Stomach (tissue), 19 donors: ENCODE measurements at places on chromosomes 4 and X. TPM values are rescaled to one million over a fixed set of nuclear protein-coding genes. Genes with fewer than 3 reads are reported as not detected.

Gene ACOT9
- 62.6 TPM for total RNA-seq

DNA sequence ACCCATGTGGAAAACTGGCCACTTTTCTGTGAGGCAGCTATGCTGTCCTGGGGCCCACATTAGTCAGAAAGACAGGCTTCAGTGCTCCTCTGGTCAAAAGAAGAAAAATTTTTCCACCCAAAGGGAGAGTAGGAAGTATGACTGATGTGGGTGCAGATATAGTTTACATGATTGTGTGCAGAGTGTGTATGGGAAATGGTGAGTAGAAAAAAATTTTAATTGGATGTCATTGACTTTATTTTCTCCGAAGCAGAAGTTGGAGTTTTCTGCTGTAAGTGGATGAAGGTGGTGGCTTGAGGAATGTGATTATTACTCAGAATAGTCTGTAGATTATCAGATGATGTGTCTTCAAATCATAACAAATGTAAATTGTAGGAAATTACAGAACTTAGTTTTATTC, 241.5 kb upstream of the IGFBP7 start:
- no peak overlapping the region for H3K27ac ChIP-seq
- no peak overlapping the region for H3K4me3 ChIP-seq
- no peak for DNase-seq

Gene TMEM154
- total RNA-seq: 1.4 TPM

- H3K4me1 ChIP-seq: peaks cover 21% of the 10 kb centered on the region
- peaks cover 4% of the 10 kb centered on the region for H3K36me3 ChIP-seq
- no peak overlapping the region for H3K4me3 ChIP-seq
- H3K27ac ChIP-seq: no peak overlapping the region
- peak; percentile 78 for DNase-seq
These were observed 31.5 kb downstream of the PRPS1 start for GRCh38 chrX:107659768-107660167.

DNA sequence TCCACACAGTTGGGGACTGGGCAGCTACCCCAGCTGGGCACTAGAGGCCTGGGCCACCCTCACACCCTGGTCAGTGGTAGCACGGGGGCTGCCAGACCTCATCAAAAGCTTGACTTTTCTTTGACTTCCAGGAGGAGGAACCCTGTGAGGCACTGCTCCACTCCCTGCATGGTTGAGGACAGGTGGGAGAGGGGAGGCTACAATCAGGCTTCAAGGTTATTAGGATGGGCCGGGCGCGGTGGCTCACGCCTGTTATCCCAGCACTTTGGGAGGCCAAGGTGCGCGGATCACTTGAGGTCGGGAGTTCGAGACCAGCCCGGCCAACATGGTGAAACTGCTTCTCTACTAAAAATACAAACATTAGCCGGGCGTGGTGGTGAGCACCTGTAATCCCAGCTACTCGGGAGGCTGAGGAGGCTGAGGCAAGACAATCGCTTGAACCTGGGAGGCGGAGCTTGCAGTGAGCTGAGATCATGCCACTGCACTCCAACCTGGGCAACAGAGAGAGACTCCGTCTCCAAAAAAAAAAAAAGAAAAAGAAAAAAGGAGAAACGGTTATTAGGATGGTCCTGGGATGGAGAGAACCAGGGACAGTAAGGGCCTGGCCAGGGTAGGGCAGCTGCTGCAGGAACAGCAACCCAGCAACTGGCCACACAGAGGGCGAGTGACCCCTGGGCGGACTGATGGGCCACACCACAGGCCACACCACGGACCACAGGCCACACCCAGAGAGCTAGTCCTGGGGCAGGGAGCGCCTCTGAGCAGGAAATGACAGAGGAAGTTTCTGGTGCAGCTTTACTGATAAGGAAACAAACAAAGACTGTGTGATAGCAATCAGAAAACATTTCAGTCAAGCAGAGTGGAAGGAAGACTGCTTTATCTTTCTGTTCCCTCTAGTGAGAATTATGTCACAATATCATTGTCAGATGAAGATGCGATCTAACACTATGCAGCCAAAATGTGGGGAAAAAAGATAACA, 20.5 kb upstream of the OPN1LW start:
- no peaks in the 10 kb centered on the region for H3K4me1 ChIP-seq
- no peaks in the 10 kb centered on the region for H3K36me3 ChIP-seq
- H3K27ac ChIP-seq: no peak overlapping the region

DNA sequence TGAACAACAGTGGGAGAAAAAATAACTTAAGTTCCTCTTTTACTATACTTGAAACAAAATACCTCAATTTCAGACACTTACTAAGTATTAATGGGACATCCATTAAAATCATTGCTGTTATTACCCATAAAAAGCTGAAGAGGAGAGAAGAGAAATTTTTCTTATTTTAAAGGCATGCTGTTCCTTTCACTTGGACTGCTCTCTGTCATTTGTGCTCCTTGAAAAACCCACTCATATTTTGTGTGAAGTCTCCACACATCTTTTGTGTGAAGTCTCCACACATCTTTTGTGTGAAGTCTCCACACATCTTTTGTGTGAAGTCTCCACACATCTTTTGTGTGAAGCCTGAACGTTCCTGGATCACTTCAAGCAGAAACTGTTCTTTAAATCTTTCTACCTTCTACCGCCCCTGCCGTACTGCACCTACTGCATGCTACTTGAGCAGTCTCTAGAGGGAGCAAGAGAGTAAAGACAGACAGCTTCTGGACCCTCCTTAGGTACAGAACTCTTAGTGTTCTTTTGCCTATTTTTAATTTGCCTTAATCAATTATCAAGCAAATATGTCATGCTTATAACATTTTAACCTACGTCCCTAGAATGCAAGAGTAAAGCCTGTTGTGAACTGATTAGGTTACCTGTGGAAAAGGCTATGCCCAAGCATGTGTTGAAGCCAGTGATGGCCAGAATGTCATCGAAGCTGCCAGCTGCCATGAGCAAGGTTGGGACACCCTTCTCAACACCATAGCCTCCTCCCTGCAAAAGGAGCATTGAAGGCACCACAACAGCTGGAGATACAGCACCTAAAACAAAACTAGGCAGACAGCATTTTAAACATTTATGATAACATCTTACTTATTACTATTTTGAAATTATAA, 27.1 kb upstream of the SLC9B1 start:
- peaks cover 41% of the 10 kb centered on the region for H3K36me3 ChIP-seq
- no peaks in the 10 kb centered on the region for H3K4me1 ChIP-seq
- no peak overlapping the region for H3K27ac ChIP-seq

DNA sequence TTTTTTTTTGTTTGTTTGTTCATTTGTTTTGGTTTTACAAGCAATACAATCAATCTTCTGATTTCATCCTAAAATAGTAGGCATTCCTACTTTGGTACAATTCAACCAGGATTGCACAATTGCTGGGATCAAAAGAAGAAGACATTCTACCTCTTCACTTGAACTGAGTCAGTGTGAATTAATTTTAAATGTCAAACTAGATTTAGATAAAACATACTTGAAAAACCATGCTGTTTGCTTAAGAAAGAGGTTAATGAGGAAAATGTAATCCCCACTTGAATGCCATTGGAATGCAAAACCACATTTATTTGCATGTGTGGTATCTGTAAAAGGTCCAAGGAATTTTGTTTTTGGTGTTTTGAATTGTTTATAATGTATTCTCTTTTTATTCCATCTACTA, 40.5 kb downstream of the HAND2 start:
- no peak overlapping the region for H3K27ac ChIP-seq
- H3K4me1 ChIP-seq: peaks cover 49% of the 10 kb centered on the region
- H3K27me3 ChIP-seq: peaks cover 5% of the 10 kb centered on the region

GRCh38 chrX:108216919-108217571, 125.5 kb downstream of the ATG4A start:
- DNase-seq: no peak
- H3K4me3 ChIP-seq: no peak overlapping the region
- H3K27me3 ChIP-seq: no peaks in the 10 kb centered on the region
- H3K36me3 ChIP-seq: no peaks in the 10 kb centered on the region
- H3K27ac ChIP-seq: peak overlapping the region; percentile 37

Gene RRAGB
- 55.8 TPM for total RNA-seq

Gene CHRDL1
- 140 TPM for total RNA-seq

DNA sequence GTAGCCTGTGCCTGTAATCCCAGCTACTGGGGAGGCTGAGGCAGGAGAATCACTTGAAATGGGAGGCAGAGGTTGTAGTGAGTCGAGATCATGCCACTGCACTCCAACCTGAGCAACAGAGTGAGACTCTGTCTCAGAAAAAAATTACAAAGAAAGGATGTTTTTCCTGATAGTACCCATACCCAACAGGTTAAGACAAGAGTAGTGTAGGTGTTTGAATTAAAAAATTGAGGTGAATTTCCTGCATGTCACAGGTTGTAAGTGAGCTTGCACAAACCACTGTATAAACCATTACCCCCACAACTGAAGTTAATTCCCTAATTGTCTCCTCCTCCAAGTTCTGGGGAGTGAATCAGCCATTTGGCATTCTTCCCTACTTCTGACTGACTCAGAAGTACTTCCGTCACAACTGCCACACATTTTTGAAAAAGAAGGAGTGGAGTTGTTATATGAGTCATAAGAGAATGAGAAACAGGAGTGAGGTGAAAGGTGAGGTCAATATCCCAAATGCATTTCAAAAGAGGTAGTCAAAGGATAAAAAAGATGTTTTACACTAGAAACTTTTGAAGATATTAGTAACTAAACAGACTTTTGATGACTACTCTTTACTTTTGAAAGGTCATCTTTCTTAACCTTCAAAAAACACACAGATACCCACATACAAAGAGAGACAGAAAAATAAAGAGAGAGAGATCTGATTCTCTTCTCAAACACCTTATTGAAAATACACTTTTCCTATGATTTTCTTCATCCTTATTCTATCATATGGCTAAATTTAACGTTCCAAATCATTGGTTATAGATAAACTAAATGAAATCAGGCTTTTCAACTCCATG, 134.5 kb downstream of the BTC start:
- DNase-seq: peak; percentile 88
- no peaks in the 10 kb centered on the region for H3K4me1 ChIP-seq
- no peaks in the 10 kb centered on the region for H3K36me3 ChIP-seq
- H3K4me3 ChIP-seq: no peak overlapping the region
- H3K27me3 ChIP-seq: no peaks in the 10 kb centered on the region

DNA sequence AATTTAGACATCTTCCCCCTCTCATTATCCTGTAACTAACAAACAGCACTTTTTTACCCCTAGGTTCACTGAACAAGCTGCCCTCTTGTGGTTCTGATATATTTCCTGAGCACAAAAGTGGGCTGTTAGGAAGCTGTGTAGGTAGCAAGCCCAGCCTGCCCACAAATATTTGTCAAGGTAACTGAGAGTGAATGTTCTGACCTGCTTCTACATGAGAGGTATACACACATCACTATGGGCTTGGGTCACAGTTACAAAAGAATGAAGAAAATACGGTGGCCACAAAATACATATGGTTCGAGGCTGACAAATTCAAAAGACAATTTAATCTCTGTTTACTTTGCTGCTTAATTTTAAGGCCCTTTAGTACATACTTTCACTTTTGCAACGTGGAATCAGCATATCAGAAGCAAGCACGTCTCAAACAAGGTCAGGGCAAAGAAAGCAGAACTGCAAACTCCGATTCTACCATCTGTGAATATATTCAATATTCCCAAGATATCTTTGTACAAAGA, 78.7 kb downstream of the RBM47 start:
- no peaks in the 10 kb centered on the region for H3K36me3 ChIP-seq
- peaks cover 32% of the 10 kb centered on the region for H3K4me1 ChIP-seq
- no peaks in the 10 kb centered on the region for H3K27me3 ChIP-seq
- peak; percentile 85 for DNase-seq

DNA sequence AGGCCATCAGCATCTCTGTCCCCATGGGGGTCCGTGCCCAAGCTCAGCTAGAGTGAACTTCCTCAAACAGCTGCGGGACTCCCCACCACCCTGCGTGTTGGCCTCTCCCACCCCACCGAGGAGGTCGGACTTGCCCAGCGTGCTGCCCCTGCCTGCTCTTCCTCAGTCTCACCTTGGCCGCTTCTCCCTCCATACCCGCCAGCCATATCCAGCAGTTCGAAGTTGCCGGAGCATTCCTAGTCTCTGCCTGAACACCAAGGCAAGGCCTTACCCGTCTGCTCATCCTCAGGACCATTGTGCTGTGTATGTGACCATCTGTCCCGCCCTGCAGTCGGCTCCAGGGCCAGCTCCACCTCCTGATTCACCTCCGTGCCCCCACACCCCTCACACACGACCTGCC, 84.5 kb downstream of the WFS1 start:
- H3K4me1 ChIP-seq: no peaks in the 10 kb centered on the region
- no peaks in the 10 kb centered on the region for H3K36me3 ChIP-seq
- no peak for DNase-seq
- H3K27ac ChIP-seq: no peak overlapping the region
- H3K4me3 ChIP-seq: no peak overlapping the region

Gene C4orf36
- not detected for total RNA-seq

- H3K27ac ChIP-seq: no peak overlapping the region
- peak; percentile 57 for DNase-seq
- H3K4me1 ChIP-seq: no peaks in the 10 kb centered on the region
- H3K36me3 ChIP-seq: peaks cover 4% of the 10 kb centered on the region
- H3K27me3 ChIP-seq: no peaks in the 10 kb centered on the region
These were observed 75.7 kb downstream of the FAM114A1 start for GRCh38 chr4:38943343-38943742.

Gene MAGEA6
- not detected for total RNA-seq

Gene CLCN4
- total RNA-seq: 22.3 TPM

DNA sequence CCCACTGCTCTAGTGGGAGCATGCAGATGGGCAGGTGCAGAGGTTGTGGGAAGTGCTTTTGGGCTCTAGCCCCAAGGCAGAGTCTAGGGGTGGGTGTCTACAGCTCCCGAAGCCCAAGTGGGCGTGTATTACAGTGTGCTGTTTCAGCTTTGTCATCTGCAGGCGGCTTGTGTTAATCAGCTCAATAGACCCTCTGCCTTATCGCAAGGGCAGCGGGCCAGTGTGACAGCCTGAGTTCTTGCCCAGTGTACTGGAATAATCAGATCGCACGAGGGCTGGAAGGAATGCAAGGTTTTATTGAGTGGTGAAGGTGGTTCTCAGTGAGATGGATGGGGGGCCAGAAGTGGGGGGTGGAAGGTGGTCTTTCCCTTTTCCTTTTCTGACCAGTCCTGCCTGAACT, 529.4 kb upstream of the AMOT start:
- no peaks in the 10 kb centered on the region for H3K27me3 ChIP-seq
- H3K27ac ChIP-seq: no peak overlapping the region
- no peaks in the 10 kb centered on the region for H3K4me1 ChIP-seq
- no peaks in the 10 kb centered on the region for H3K36me3 ChIP-seq

Gene NXF3
- not detected for total RNA-seq

DNA sequence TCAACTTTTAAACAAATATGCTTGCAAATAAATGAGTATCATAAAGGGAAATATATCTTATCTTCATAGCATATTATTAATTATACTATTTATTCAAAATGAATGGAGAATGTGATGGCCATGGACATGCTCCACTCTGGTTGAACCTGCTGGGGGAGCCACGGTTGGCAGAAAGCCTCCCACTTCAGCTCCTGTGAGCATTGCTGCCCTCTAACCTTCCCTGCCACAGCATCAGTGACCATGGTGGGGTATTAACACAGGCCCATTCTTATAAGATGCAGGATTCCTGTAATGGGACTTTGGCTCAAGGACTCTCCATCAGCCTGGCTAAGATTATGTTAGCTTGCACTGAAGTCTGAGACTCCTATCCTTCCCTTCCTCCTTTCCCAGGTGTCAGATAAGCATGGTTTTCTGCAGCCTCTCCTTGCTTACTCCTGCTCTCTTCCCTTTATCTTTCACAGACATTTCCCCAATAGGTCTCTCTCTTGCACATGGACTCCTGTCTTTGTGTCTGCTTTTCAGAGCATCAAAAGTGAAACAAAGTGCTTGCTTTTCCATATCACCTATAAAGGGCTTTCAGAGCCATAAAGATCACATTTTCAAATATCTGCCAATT, 4.9 kb upstream of the ABRAXAS1 start:
- no peak overlapping the region for H3K27ac ChIP-seq
- DNase-seq: no peak
- no peak overlapping the region for H3K4me3 ChIP-seq
- no peaks in the 10 kb centered on the region for H3K27me3 ChIP-seq
- H3K36me3 ChIP-seq: no peaks in the 10 kb centered on the region
- peaks cover 7% of the 10 kb centered on the region for H3K4me1 ChIP-seq
